ENCODE measurements at places on chromosomes 13 and 19.

DNA sequence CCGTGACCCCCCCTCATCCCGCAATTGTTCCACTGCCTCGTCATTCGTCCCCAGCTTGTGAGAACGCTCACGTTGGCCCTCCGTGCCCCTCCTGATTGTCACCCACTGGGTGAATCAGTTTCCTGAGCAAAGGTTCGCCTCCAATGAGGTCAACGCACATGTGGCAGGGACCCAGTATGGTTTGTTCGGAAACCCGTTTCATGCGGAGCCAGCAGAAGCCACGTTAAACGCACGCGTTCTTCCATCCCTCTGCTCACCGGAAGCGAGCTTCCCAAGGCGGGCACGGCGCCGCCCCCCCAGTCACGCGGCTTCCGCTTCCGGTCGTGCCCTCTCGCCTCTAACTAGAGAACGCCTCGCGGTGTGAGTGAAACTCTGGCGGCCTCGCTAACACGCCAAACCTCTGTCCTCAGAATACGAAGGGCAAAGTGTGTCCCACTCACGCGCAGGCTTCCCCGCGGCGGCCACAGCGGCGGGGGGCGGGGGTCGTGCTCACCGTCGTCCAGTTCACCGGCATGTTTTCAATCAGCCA, 18.0 kb upstream of the CFAP97D2 start:
- DNase-seq, result no peak

DNA sequence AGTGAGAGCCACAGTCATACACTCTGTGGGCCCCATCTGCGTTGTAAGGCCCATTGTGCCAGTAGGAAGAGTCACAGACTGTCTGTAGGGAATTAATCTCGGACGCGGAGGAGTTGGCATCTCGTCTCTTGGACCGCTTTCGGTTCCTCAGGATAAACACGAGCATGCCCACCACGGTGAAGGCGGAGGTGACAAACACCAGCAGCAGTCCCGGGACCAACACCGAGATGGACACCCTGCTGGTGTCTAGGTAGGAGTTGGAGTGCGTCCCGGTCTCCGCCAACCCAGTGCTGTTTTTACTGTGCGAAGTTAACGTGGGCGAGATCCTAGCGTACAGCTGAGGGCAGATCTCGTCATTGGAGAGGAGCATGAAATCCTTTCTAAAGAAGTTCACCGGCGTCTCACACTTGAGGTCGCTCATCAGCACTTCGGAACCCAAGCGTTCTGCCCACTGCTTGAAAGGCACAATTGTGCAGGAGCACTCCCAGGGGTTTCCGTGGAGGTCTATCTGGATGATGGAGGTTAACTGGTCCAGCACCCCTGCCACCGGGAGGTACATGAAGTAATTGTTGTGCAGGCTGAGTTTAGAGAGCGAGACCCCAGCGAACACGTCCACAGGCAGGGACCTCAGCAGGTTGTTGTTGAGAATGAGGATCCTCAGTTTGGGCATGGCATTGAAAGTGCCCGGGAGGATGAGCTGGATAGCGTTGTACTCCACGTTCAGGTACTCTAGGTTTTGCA, 2.7 kb downstream of the SLITRK1 start:
- DNase-seq, result no peak

DNA sequence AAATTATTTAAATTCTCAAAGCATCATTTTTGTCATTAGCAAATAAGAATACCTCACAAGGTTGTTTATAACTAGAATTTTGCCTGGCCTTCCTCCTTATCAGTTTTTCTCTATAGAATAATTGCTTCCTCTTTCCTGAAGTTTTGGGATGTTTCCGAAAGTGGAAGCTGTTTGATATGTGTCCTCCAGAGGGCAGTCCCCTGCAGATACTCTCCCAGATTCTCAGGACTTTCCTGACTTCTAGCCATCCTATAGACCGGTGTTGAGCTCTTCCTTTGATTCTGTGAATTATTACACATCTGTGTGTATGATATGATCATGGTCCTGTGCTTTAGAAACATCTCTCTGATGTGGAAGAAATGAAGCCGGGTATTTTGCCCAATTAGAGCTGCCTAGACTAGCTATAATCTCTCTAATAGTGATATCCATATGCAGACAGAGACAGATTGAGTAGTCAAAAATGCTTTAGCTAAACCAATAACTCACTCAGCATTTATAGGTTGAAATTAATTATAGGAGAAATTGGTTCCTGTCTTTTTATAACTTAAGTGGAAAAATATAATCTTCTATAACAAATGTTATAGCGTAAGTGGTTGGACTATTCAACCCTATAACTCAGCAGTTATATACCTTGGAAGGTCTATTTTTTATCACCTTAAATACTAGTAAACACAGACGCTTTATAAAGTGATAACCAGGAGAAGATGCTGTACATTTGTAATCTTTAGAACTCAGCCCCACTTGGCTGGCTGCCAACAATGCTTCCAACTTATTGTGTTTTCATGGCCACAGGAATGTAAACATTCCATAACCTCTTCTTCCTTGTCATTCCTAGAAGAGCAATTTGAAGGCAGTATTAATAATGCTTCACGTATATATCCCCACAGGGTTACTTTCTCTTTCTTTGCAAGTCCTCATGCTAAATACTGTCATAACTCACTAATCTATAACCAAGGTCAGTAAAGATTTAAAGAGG, 201.0 kb upstream of the RXFP2 start:
- DNase-seq, result peak; percentile 12

GRCh38 chr13:49464621-49465325, 20.7 kb downstream of the SETDB2 start:
- DNase-seq, result no peak

GRCh38 chr13:25811506-25811905, 240.3 kb downstream of the SHISA2 start:
- DNase-seq, result no peak

- no peak for DNase-seq
These were observed 281.9 kb downstream of the SUCLA2 start for GRCh38 chr13:47719164-47719563.

DNA sequence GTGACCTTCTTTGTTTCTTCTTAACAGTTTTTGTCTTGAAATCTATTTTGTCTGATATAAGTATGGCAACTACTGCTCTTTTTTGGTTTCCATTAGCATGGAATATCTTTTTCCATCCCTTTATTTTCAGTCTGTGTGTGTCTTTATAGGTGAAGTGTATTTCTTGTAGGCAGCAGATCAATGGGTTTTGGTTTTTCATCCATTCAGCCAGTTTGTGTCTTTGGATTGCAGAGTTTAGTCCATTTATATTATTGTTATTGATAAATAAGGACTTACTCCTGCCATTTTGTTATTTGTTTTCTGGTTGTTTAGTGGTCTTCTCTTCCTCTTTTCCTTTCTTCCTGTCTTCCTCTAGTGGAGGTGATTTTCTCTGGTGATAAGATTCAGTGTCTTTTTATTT, 54.4 kb downstream of the ZNF136 start:
- no peak for DNase-seq

DNA sequence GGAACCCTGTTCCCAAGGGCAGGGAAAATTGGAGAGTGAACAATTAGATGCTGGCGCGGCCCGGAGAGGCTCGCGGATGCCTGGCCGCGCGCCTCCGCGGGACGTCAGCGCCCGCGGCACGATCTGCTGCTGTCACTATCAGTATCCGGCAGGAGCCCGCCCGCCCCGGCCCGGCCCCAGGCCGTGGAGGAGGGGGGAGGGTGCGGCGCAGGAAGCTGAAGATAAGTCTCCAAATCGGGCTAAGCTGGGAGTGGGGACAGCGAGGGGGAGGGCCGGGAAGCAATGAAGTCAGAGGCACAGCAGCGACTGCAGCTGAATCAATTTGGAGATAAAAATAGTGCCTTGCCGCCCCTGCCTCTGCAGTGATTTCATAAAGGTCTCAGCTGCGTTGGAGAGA, 441.5 kb upstream of the KLF12 start:
- peak; percentile 21 for DNase-seq

GRCh38 chr19:18839465-18840287, 7.9 kb downstream of the UPF1 start:
- no peak for DNase-seq

- no peak for DNase-seq
These were observed 309.6 kb upstream of the TMTC4 start for GRCh38 chr13:100984085-100984705.

DNA sequence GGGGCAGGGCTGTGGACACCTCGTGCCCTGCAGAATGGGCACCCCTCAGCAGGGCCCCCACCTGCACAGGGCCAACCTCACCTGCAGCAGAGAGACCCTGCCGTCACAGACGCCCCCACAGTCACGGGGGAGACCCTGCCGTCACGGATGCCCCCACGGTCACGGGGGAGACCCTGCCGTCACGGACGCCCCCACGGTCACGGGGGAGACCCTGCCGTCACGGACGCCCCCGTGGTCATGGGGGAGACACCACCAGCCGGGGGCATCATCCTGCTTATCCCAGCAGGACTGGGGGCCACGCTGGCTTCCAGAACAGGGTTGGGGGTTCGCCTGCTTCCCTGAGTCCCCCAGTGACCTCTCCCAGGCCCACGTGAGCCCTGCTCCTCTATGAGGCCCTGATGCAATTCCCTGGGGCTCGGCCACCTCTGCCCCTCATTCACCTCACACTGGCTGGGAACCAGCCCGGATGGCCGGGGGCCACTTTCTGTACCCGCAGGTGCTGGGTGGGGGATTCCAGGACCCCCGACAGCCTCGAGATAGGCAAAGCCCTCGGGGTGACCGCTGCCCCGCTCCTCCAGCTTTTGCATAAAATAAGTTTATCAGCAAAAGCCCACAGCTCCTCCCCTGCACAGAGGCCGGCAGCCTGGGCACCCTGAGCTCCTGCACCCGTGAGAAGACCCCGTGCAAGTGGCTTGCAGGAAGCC, 23.6 kb downstream of the SBNO2 start:
- DNase-seq, result no peak

- no peak for DNase-seq
These were observed 1518.2 kb upstream of the PCDH20 start for GRCh38 chr13:62933809-62934208.

GRCh38 chr19:4446704-4447200, 10.8 kb downstream of the UBXN6 start:
- DNase-seq, result no peak

DNA sequence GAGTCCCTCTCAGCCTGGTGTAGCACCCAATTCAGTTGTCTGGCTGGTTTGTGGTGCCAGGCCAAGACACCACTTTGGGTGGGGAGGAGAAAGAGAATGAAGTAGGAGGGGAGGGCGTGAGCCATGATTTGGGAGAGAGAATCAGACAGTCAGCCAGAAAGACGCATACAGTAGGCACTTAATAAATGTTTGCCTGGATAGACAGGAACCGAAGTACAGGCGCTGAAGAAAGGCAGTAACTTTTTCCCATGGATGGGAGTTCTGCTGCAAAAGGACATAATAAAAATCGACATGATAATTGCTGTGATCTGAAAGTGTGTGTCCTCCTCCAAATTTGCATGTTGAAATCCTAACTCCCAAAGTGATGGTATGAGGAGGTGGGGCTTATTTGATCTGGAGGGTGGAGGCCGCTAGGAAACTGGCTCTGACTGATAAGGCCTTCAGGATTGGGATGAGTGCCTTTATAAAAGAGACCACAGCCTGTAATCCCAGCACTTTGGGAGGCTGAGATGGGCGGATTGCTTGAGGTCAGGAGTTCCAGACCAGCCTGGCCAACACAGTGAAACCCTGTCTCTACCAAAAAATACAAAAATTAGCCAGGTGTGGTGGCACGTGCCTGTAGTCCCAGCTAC, 38.4 kb upstream of the PDCD5 start:
- no peak for DNase-seq

DNA sequence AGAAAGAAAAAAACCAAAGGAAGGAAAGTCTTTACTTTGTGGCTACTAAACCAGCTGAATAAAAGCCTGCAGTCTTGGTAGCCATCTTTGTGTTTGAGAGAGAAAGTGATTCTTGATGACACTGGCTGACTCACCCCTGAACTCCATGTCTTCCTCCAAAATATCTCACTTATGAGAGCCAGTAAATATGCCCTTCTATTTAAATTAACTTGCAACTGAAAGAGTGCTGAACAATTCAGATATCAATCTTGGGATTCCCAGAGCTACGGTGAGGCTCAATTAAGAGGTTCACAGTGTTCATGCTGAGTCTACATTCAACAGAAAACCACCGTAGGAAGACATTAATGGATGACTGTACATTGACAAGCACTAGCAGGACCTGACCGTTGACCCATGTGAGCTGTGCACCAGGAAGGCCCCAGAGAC, 57.9 kb downstream of the KCTD12 start:
- DNase-seq, result no peak

GRCh38 chr13:26163812-26164211, 58.3 kb downstream of the RNF6 start:
- no peak for DNase-seq

DNA sequence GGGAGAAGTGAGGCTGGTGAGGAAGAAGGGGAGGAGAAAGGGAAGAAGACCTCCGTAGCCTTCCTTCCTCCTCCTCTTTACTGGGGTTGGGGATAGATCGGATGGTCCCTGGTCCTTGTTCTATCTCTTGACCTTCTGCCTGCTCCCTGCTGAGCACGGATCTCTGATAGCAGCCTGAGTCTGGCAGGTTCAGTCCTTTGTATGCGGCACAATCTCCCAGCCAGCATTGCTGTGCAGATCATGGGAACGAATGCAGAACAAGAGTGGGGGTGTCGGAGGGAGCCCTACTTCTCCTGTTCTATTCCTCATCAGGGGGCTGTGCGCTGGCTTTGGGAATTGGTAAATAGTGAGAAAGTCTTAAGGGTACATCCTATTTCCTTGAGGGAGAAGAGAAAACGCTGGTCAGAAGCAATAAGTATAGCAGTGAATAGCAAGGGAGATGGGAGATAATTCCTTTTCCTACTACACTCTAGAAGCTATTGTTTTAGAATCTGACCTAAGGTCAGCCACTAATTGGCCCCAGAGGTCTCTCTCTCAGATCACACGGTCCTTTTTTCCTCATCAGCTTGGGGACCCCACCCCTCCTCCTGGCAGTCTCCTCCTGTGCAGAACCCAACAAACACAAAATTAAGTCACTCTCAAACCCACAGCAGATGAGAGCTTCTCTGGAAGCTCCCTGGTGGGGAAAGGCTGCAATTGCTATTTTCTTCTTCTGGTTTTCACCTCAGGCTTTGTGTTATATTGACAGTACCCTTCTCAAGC, 41.0 kb downstream of the KL start:
- DNase-seq, result peak; percentile 5

- DNase-seq, result no peak
These were observed 4.0 kb upstream of the PCDH8 start for GRCh38 chr13:52852444-52852843.

DNA sequence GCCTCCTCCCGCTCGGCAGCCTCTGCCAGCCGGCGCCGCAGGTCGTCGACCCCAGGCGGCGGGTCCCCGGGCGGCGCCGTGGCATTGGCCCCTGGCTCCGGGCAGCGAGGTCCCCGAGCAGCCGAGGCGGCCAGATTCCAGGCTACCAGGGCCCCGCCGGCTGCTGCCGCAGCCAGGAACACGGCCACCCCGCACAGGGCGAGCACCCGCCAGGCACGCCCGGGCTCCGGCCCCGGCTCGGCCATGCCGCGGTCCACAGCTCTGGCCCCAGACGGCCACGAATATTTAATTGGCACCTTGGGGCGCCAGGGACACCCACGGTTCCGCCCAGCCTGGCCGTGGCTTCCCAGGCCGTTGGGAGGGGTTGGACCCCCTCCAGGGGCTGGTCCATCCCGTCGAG, at the start of gene CCDC194:
CCDC194 (minus strand) TSS at position 283 of the 400 bp plus-strand sequence; CDS start at position 245, 38 bp downstream.
- no peak for DNase-seq

Data from HTR-8/SVneo (cell line).